Muscle of back (tissue), 13 donors: ENCODE measurements at places on chromosomes 12 and 14.

GRCh38 chr14:96091941-96092411, 52.8 kb downstream of the C14orf132 start:
- DNase-seq: peak; percentile 20

GRCh38 chr14:68089146-68089731, 269.7 kb downstream of the RAD51B start:
- DNase-seq: peak; percentile 30

DNA sequence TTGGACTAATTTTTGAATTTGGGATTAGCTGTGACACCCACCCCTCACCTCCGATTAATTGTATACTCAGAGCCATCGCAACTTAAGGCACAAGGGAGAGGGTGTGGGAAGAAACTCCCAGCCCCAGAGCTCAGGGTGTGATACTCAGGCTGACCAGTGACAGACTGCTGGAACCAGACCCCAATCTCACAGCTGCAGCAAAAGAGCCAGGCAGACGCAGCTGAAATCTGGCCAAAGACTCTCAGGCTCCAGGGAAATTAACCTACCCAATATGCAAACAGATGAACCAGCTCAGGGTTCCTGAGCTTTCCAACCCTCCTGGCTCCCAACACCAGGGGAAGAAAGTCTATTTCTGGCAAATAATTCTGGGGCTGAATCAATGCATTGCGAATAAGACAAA, 30.5 kb downstream of the ANAPC7 start:
- DNase-seq: peak; percentile 74

GRCh38 chr12:113138826-113139225, 3.3 kb upstream of the RASAL1 start:
- no peak for DNase-seq

DNA sequence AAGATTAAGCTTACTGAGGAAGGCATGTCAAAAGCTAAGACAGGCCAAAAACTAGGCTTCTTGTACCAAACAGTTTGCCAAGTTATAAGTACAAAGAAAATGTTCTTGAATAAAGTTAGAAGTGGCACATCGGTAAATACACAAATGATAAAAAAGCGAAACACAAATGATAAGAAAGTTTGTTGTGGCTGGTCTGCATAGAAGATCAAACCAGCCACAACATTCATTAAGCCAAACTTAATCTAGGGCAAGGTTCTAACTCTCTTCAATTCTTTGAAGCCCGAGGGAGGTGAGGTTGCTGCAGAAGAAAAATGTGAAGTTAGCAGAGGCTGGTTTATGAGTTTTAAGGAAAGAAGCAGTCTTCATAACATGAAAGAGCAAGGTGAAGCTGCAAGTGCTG, 1119.6 kb upstream of the FLRT2 start:
- DNase-seq: no peak

DNA sequence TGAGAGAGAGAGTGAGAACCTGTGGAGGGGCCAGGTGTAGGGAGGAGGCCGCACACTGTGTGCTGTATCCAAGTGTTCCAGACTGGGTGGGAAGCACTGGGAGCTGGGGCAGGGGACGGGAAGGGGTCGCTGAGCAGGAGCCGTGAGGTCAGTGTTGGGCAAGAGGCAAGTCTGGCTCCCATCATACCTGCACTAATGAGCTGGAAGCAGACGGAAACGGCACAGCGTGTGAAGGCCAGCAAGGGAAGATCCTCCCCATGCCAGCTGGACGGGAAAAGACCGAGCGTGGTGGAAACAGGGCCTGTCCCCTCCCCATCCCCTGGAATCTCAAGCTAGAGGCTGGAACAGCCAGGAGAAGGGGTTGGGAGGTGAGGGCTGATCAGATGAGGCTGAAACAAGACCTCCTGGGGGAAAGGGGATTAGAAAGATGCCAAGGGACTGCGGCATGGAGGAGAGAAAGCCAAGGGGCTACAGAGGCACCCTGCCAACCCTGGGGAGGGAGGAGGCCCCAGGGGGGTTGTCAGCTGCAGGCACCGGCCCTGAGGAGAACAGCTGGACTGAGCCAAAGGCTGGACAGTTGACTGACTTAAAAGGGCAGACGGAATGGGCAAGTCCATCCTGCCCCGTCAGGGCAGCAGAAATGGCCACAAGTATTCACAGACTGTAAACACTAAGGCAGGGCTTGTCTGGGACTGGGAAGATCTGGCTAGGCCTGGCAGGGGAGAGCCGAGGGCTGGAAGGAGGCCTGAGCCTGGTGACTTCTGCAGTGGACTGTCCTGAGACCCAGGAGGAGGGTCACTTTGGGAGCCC, 19.0 kb upstream of the LTBP2 start:
- no peak for DNase-seq

DNA sequence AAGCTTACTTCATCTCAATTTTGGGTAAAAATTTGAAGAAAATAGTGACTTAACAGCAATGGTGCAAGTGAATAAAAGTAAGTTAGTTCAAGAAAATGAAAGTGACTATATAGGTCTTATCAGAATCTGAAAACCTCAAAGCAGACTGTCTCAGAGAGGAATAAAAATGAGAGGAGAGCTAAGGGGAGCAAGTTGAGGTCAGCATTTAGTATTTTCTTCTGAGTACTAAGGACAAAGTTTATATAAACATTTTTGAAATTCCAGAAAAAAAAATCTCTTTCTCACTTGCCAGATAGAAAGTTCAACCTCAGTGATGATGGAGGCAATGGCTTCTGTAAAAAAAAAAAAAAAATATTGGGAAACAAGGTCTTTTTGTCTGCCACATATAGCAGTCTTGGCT, 414.1 kb downstream of the NPAS3 start:
- no peak for DNase-seq

DNA sequence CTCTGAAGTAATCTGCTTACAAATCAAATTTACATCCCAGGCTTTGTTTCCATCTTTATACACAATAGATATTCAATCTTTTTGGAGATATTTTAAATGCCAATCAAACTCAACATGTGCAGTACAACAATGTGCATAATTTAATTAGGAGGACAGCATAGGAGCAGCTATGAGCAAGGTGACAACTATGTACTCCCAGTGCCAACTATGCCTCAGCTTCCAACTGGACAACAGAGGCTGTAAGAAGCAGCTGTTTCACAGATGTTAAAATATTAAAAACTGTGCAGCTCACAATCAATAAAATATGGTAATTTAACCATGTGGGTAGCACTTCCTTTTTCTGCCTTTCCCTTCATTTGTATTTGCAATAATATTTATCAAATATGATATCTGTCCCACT, 99.9 kb downstream of the ST8SIA1 start:
- DNase-seq: peak; percentile 51

GRCh38 chr14:77306851-77307496, 13.7 kb downstream of the POMT2 start:
- DNase-seq: peak; percentile 70

- DNase-seq: no peak
Observed at GRCh38 chr14:59356767-59357166, 108.4 kb downstream of the GPR135 start.

- DNase-seq: no peak
Observed at GRCh38 chr12:132824053-132824452, 4.6 kb downstream of the GOLGA3 start.

GRCh38 chr12:121287267-121287954, 9.1 kb downstream of the CAMKK2 start:
- DNase-seq: no peak

DNA sequence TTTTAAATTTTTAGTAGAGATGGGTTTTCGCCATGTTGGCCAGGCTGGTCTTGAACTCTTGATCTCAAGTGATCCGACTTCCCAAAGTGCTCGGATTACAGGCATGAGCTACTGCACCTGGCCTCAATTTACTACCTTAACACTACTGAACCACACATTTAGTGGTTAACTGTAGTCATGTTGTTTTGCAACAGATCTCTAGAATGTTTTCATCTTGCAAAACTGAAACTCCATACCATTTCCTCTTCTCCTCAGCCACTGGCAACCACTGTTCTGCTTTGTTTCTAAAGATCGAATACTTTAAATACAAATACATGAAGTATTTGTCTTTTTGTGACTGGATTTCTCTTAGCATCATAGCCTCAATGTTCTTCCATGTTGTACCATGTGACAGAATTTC, 15.4 kb upstream of the SMCO2 start:
- DNase-seq: no peak

GRCh38 chr14:33250963-33251362, 312.3 kb downstream of the NPAS3 start:
- no peak for DNase-seq

DNA sequence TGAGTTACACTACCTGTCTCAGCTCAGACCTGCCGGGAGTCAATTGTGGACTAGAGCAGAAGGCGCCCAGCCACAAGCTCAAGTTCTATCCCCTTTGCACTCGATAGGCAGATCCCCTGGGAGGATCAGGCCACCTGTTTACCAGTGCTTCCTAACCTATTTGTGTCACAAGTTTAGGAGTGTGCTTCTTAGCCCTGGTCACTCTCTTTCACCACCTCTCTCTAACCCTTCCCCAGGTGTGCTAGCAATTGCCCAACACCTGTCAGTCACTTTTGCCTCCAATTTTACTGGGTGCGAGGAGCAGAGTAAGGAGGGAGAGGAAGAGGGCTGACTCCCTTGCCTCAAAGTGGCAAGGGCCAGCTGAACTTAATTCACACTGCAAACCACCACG, 745 bp upstream of the NAA30 start:
- DNase-seq: no peak

GRCh38 chr14:91396013-91396660, 21.5 kb downstream of the CCDC88C start:
- DNase-seq: no peak

- DNase-seq: peak; percentile 27
Observed at GRCh38 chr14:80850197-80850814, 91.2 kb downstream of the CEP128 start.

DNA sequence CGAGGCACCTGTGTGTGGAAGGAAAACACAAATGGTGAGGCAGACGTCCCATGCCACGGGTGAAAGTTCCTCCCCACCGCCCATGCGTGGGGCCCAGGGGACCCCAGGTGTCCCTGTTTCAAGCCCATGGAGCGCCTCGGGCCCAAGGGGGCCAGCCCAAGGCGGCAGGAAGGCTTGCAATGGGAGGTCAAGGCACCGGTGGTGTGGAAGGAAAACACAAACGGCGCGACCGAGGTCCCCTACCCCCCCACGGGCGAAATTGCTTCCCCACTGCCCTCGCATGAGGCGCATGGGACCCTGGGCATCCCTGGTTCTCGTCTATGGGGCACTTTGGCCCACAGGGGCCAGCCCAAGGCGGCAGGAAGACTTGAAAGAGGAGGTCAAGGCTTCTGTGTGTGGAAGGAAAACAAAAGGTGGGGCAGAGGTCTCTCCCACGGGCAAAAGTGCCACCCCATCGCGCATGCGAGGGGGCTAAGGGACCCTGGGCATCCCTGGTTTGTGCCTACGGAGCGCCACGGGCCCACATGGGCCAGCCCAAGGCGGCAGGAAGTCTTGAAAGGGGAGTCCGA, 379.4 kb downstream of the ALG10 start:
- DNase-seq: no peak

- no peak for DNase-seq
Observed at GRCh38 chr12:54423816-54424150, 4.7 kb upstream of the ITGA5 start.

- no peak for DNase-seq
Observed at GRCh38 chr12:114662512-114663177, 21.3 kb downstream of the TBX3 start.

- DNase-seq: no peak
Observed at GRCh38 chr14:74853581-74853980, 22.4 kb downstream of the PROX2 start.

DNA sequence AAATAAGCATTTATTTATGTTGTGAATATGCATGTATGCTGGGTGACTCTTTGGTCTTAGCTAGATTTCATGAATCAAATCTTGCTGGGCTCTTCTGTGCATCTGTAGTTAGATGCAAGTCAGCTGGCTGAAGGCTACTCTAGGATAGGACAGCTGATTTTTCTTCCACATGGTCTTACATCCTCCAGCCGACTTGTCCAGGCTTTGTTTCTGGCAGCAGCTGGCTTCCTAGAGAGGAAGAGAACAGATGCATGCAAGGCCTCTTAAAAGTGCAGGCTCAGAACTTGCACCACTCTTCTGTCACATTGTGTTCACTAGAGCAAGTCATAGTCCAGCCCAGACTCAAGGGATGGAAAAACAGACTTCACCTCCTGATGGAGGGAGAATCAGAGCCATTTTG, 435.4 kb upstream of the STXBP6 start:
- DNase-seq: no peak

- no peak for DNase-seq
Observed at GRCh38 chr12:112183141-112184021, 58.0 kb downstream of the TRAFD1 start.

DNA sequence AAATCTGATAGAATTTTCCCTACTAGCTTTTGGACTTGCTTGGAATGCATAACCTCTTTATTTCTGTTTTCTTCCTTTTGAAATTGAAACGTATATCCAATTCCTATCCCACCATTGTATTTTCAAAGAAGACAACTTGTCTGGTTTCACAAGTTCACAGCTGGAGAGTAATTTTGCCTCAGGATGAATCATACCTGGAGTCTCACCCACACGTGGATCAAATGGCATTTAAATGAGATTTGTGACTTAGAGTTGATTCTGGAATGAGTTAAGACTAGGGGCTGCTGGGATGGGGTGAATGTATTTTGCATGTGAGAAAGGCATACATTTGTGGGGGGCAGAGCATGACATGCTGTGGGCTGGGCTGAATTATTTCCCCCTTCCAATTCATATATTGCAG, 516.5 kb upstream of the MGAT4C start:
- no peak for DNase-seq

DNA sequence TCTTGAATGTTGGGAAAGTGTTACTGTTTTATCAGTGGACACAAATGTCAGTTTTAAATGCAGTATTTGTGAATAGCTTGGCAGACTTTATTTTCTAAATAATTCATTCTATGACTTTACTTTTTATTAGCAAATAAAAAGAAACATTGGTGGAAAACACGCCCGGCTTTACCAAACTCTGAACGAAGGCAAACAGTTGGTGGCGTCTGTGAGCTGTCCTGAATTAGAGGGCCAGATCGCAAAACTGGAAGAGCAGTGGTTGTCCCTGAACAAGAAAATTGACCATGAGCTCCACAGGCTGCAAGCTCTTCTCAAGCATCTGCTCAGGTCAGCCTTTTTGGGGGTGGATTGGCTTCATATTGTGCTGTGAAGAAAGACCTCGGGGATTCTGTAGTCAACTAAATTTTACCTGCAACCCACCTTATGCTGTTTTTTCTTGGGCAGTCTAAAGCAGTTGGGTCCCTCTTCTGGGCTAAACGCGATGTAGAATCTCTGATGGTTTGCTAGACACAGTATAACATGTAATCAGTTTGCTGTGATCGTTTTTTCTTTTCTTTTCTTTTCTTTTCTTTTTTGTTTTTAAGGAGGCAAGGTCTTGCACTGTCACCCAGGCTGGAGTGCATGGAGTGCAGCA, 156.4 kb downstream of the ESR2 start:
- no peak for DNase-seq
